ENCODE measurements at places on chromosomes 12 and 14.

- no peak for DNase-seq
These were observed 14.2 kb downstream of the FAM161B start for GRCh38 chr14:73935666-73936065.

DNA sequence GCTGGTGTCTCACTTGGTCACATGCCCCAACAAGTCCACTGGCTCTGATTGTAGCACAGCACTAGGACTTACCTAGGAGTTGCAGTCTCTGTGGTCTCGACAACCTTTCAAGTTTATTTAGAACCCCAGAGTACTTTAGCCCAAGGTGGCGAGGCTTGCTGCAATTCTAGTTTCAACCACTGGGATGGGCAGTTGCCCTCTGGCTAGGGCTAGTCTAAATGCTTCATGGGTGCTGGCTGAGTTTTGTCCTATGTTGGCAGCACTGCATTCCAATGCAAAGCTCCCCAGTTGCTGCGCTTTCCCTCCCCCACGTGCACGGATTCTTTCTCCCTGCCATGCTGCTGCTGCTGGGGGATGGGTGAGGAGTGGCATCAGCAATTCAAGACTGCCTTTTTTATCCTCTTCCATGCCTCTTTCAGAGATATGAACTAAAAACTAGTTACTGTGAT is 207.9 kb downstream of the SYNE2 start:
- DNase-seq, result no peak

- DNase-seq, result no peak
These were observed 51.4 kb upstream of the CCT2 start for GRCh38 chr12:69533844-69534243.

DNA sequence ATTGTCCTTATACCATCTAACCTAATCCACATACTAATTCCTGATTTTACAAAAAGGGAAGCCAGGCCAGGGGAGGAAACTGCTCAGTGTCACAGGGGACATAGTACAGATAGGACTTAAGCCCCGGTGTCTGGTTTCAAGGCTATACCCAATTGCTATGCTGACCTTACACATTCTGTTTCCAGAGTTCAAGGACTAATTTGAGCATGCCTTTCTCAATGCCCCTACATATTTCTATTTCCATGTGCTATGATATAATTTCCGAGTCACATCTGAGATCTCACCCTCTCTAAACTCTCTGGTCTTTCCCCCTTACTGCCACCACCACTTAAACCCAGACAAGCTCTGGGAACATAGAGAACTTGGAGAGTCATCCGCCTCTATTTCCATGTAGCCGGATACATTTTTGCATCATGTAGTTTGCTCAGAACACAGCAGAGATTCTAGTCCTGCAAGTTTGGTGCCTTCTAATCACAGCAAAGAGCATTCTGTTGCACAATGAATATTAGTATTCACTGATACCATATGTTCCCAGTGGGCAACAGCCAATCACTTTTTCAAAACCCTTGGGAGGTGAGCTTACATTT is 34.2 kb downstream of the PPM1H start:
- no peak for DNase-seq

- no peak for DNase-seq
These were observed 4.3 kb downstream of the DLST start for GRCh38 chr14:74886001-74886400.

GRCh38 chr14:93735206-93735605 is 53.1 kb downstream of the PRIMA1 start:
- DNase-seq, result no peak

DNA sequence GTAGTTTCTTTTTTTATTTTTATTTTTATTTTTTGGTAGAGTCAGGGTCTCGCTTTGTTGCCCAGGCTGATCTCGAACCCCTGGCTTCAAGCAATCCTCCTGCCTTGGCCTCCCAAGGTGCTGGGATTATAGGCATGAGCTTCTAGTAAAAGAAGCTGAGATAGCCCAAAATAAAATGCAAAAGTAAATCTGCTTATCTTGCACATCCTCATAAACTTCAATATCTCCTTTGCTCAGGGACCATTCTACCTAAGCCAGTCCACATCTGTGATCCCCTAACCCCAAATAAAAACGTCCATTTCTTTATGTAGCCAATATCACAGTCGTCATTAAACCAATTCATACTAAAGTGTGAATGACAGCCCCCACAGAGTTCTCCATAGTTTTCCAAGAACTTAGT is 36.3 kb downstream of the ATF7 start:
- DNase-seq, result no peak

GRCh38 chr12:124687917-124688316 is 120.5 kb upstream of the NCOR2 start:
- DNase-seq, result no peak

GRCh38 chr12:107884769-107885694 is 110.5 kb downstream of the ASCL4 start:
- DNase-seq, result no peak

GRCh38 chr14:31253746-31254471 is 46.3 kb upstream of the HECTD1 start:
- DNase-seq, result no peak

- DNase-seq, result no peak
These were observed 133.7 kb downstream of the PAPOLA start for GRCh38 chr14:96635850-96636249.

GRCh38 chr14:105286759-105287144 is 14.0 kb downstream of the BRF1 start:
- no peak for DNase-seq

- no peak for DNase-seq
These were observed 139.5 kb downstream of the RMST start for GRCh38 chr12:97601934-97602720.

Data from thoracic aorta (tissue), 2 donors.